ENCODE measurements at places on chromosomes 7 and 10.

DNA sequence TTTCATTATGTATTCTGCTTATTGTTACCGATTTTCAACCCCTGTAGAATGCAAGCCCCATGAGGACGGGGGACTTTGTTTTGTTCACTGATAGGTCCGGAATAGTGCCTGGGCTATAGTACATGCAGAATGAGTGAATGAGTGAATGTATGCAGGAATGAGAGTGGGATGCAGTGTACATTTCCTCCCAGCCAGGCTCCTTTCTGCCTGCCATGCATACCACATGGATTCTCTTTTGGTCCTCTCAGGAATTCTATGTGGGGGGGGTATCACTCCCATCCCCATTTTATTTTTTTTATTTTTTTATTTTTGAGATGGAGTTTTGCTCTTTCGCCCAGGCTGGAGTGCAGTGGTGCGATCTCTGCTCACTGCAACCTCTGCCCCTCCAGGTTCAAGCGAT, 16.7 kb downstream of the TRIM56 start:
- no peak for DNase-seq

DNA sequence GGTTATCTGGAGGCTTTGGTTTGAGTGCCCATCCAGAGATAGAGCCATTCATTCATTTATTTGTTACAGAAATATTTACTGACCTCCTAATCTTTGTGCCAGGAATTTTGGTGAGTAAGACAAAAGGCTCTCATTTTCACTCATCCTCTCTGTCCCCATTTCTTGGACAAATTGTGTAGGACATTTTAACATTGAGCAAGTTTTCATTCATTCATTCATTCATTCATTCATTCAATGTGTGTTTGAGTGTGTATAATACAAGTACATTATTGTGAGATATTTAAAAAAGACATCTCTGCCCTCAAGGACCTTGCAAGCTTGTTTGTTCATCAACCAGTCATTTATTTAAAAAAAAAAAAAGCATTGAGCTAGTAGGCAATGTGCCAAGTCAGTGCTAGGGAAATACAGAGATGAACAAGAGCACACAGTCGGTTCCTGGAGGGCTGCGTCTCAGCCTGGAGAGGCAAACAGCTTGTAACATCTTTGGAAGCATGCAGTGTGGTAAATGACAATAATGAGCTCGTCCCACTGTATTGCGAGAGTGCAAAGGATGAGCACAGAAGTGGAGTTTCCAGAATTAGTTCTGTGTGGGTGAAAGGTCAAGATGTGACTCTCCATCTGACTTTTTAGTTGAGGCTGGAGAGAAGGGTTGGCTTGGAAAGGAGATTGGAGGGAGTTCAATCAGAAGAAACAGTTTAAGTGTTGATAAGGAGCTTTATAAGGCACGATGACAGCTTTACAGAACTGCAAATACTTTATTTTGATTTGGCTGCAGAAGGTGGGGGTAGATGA, 50.5 kb upstream of the HBP1 start:
- DNase-seq: no peak

- DNase-seq: no peak
Observed at GRCh38 chr7:105800442-105800841, 76.0 kb downstream of the ATXN7L1 start.

- DNase-seq: no peak
Observed at GRCh38 chr10:22344249-22344648, 1.0 kb upstream of the SPAG6 start.

- no peak for DNase-seq
Observed at GRCh38 chr10:16011548-16011947, 151.2 kb upstream of the MINDY3 start.
